ENCODE measurements at places on chromosomes 1 and 21. TPM values are rescaled to one million over a fixed set of nuclear protein-coding genes. Genes with fewer than 3 reads are reported as not detected.

DNA sequence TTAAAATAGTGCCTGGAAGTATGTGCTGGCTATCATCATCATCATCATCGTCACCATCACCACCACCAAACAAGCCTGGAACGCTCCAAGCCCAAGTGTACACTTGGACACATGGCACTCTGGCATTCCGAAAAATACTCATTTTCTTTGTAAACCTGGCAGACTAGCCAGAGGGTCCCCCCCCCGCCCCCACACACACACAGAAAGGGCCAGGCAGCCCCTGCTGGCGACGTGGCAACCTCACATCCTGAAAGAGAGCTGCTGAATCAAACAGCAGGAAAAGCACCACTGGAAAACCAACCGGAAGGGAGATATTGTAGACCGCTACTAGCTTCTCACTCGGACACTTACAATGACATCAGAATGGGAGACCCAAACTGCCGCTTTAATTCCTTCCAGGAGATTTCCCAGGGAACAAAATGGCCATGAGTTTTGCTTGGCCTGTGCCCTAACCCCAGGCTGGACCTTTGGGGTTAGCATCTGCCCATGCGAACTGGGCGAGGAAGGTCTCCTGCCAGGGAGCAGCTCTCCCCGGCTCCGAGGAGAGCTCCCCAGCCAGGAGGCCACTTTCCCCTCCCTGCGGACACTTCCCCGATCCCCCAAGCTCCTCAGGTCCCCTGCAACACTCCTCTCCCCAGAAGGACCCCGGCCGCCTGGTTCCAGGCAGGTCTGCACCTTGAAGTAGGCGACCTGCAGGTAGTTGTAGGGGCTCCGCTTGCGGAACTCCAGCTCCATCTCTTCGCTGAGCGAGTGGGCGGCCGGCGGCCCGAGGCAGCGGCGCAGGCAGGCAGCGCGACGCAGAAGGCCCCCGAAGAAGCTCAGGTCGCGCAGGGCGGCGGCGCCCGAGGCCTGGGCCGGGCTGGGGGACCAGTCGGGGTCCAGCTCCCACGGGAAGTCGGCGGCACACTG, 742 bp downstream of the P3H1 start:
- DNase-seq = peak; percentile 76

PRAMEF5 gene
- not detected for total RNA-seq

ALG14 gene
- total RNA-seq = 0.88 TPM

DNA sequence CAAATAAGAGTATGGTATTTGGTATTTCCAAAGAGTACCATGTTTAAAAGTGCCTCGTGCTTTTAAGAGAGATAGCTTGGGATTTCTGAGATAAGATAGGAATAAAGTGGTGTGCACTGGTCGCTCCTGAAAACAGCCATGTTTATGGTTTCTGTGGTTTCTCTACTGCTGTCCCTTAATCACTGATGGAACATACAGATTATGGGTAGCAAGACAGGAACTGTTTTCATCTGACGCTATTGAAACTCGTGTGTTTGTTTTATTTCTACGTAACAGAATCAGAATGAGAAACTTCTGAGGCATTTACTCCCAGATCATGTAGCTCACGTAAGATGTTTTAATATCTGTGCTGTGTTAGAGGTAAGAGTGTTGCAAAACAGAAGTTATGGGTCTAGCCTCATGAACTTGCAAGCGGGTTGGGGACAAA, 126.0 kb downstream of the KIAA0319L start:
- no peak for DNase-seq

DNA sequence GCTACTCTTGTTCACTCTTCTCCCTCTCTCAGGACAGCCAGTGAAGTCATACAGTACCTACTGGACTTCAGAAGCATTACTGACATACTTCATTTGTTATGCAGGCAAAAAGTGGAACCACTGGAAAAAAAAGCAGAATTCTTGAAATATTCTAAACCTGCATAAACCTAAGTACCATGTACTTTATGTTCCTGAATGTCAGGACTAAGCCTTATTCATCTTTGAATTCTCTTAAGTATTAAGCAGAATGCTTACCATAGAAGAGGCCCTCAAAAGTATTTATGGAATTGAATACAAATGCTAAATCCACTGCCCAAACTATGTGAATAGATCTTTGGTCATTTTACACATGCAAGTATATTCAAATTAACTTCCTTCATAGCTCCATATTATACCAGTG, 7.8 kb downstream of the PSMB2 start:
- DNase-seq = no peak

Data from myocyte (in vitro differentiated cells).